ENCODE measurements at places on chromosomes 4 and X. TPM values are rescaled to one million over a fixed set of nuclear protein-coding genes. Genes with fewer than 3 reads are reported as not detected.

Gene AADAT
- 5.6 TPM for total RNA-seq

Gene TCEAL7
- total RNA-seq = 1.9 TPM

Gene RTL9
- not detected for total RNA-seq

Gene DCLK2
- 2.1 TPM for total RNA-seq

Gene AFP
- total RNA-seq = not detected

Gene ELOVL6
- 15.5 TPM for total RNA-seq

Gene YIPF7
- not detected for total RNA-seq

Gene SFRP2
- 18.5 TPM for total RNA-seq

Gene P2RY10
- 0.80 TPM for total RNA-seq

Gene FGG
- total RNA-seq = not detected

Gene GSPT2
- total RNA-seq = 5.0 TPM

Gene ZNF280C
- 2.9 TPM for total RNA-seq

Gene UVSSA
- 81.7 TPM for total RNA-seq

Gene IGSF1
- not detected for total RNA-seq

Gene APBB2
- total RNA-seq = 53.1 TPM

Gene GAGE12J
- not detected for total RNA-seq

Gene ADH4
- not detected for total RNA-seq

Gene PABPC5
- total RNA-seq = 0.35 TPM

Gene RBBP7
- total RNA-seq = 117 TPM

Gene CXorf65
- not detected for total RNA-seq

Gene ABLIM2
- 24.2 TPM for total RNA-seq

Gene FATE1
- not detected for total RNA-seq

Gene SH2D1A
- total RNA-seq = 0.67 TPM

Gene TCEAL6
- not detected for total RNA-seq

Gene PHOX2B
- total RNA-seq = not detected

Gene MAGEC3
- not detected for total RNA-seq

Gene PPEF2
- total RNA-seq = not detected

Gene CT45A1
- not detected for total RNA-seq

Gene RBMX2
- 6.6 TPM for total RNA-seq

Gene MXRA5
- 1.8 TPM for total RNA-seq

Gene TMSB15B
- 1.0 TPM for total RNA-seq

Gene FGB
- total RNA-seq = not detected
